ENCODE measurements at places on chromosomes 7 and 10. TPM values are rescaled to one million over a fixed set of nuclear protein-coding genes. Genes with fewer than 3 reads are reported as not detected.

DNA sequence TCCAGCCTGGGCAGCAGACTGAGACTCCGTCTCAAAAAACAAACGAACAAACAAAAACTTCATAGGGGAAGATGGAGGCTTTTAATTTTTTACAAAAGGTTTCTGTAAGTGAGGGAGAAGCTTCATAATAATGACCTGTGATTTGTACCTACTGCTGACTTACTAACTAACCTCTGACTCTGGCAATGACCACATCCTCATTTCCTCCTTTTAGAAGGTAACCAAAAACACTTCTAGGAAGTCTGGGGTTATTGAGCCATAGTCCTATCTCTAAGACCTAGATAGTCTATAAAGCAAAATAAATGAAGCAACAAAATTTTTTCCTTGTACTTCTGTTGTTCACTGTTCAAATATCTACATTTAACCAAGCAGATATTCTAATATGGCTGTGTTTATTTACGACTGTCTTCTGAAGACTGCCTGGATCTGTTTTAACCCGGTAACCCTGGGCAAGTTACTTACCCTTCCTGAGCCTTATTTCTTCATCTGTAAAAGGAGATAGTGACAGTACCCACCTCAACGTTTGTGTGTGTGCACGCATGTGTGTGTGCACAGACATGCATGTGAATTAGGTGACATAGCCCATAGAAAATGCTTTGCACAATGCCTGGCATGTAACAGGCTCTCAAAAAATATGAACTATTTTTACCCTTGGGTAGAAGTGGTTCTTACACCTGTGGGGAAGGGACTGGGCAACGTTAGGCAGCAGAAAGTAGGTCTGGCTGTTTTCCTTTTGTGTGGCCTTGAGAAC is 30.8 kb upstream of the SMNDC1 start:
- ATAC-seq: peak; percentile 9

DNA sequence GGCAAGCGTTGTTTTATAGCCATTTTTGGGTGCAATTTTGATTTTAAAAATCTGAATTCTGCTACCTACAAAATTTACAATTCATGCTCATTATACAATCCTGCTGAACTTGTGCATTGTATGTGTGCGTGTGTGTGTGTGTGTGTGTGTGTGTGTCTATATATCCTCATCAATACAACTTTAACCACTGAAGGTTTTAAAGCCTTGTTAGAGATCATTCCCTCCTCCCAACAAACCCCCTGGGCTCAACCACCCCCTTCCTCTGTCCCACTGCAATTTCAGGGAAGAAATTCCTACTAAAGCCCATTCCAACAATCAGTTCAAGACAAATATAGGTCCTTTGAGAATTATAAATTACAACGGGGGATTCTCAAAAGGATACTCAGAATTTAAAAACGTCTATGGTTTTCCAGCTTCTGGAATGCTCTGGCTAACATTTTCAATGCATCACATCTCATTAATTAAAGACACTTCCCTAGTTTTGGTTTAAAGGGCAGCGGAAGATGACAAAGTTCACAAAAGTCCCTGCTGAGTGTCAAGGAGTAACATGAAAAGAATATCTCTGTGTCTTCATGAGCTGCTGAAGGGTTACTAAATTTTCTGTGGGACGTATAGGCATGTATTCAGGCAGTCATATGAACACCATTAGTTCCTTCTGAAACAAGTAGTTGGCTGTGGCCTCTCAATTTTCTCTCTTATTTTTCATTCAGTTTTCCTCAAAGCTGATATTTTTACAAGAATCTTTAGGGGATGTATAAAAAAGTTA is 889 bp upstream of the SEMA3A start:
- ATAC-seq: no peak

- no peak for ATAC-seq
Measured at GRCh38 chr7:2033586-2034135, 199.1 kb downstream of the MAD1L1 start.

- ATAC-seq: peak; percentile 44
Measured at GRCh38 chr7:10483671-10484070, 490.0 kb upstream of the PHF14 start.

DNA sequence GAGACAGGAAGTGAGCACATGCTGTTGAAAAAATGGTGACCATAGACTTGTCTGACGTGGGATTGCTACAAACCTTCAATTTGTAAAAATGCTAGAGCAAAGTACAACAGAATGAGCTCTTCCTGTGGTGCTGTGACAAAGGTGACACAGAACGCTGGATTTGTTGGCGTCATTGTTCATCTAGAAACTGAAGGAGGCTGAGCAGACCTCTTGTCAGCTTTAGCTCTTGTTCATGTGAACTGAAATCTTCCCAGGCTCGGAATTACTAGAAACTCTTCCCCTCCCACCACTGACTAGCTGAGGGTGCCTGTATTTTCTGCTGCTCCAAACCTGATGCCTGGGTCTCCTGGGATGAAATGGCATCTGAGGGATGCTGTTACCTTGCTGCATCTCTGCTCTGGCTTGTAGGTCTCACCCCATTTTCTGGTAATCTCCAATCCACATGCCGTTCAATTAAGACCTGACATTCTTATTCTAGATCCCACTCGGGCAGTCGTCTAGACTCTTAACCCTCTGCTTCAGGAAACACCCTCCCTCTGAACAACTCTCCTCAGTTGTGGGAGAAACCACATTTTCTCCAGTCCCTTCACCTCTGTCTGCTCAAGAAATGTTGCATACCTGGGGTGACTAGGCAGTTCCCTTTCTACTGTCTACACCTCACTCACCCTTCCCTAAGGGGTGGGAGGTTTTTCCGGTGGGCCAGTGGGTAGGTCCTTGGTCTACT is 349.3 kb downstream of the CXCL12 start:
- no peak for ATAC-seq

DNA sequence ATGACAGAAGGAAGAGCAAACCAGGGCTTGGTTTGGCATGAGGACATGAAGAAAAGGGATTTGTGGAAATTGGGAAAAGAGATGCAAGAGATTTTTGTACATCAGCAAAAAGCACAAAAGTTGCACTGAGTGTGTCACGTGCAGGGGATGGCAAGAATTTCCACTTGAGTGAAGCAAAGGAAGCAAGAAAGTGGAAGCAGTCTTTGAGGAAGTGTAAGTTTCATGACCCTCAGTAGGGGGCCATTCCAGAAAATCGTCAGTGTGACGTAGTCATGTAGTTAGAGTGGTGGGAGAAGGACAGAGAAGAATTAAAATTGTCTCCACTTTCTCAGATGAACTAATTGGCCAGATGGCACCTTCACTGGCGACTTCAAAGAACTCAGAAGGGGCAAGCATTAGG is 123.3 kb upstream of the FZD1 start:
- no peak for ATAC-seq

DNA sequence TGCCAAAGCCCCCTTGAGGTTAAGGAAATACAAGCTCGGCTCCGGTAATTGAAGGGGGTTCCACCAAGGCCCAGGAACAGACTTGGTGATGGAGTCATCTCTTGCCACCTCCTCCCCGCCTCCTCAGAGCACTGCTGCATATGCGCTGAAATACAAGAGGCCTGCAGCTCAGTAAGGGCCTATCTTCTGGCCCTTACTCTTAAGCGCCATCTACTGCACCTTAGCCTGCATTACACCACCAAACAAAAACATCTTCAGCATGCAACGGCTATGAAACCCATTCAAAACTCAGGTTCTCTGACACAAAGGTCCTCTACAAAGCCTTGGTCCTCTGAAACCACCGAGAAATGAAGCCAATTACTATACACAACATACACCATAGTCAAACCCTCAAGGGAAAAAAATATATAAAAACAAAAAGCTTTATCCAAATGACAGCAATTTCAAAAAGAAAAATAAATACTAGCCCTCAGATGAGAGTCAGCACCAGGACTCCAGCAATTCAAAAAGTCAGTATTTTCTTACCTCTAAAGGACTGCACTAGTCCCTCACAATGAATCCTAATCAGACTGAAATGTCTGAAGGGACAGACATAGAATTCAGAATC is 176.8 kb upstream of the TBX20 start:
- ATAC-seq: no peak

DNA sequence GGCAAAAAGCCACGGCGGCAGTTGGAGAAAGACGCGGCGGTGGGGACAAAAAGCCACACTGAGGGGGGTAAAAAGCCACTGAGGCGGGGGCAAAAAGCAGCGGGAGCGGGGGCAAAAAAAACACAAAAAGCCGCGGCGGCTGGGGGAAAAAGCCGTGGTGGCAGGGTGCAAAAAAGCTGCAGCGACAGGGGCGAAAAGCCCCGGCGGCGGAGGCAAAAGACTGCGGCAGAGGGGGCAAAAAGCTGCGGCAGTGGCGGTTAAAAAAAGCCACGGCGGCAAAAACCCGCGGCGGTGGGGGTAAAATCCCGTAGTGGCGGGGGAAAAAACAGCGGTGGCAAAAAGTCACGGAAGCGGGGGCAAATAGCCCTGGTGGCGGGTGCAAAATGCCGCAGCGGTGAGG is 527.3 kb downstream of the ZNF33B start:
- ATAC-seq: no peak

- no peak for ATAC-seq
Measured at GRCh38 chr7:150412016-150412415, 32.9 kb downstream of the ZNF775 start.

DNA sequence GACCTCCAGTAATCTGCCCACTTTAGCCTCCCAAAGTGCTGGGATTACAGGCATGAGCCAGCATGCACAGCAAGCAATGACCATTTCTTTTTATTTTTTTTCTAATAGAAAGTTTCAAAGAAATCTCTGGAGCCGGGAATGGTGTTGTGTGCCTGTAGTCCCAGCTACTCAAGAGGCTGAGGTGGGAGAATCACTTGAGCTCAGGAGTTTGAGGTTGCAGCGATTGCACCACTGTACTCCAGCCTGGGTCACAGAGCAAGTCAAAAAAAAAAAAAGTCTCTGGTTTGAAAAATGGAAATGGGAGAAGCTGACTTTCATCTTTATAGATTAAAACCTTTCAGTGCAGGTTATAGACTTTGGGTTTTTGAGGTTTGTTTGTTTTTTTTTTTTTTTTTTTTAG is 44.8 kb upstream of the KMT2E start:
- ATAC-seq: no peak

- no peak for ATAC-seq
Measured at GRCh38 chr10:75024971-75025523, 86.4 kb upstream of the SAMD8 start.

- ATAC-seq: no peak
Measured at GRCh38 chr10:85542152-85542551, 824.4 kb downstream of the GRID1 start.

- no peak for ATAC-seq
Measured at GRCh38 chr10:88389456-88389855, 193.7 kb downstream of the RNLS start.

GRCh38 chr7:8714791-8715190 is 281.4 kb downstream of the NXPH1 start:
- ATAC-seq: no peak

GRCh38 chr10:132881186-132881920 is 61.0 kb downstream of the CFAP46 start:
- no peak for ATAC-seq

- no peak for ATAC-seq
Measured at GRCh38 chr10:129046962-129047361, 420.1 kb upstream of the MGMT start.

- no peak for ATAC-seq
Measured at GRCh38 chr7:159136013-159136412, 8.7 kb downstream of the VIPR2 start.

DNA sequence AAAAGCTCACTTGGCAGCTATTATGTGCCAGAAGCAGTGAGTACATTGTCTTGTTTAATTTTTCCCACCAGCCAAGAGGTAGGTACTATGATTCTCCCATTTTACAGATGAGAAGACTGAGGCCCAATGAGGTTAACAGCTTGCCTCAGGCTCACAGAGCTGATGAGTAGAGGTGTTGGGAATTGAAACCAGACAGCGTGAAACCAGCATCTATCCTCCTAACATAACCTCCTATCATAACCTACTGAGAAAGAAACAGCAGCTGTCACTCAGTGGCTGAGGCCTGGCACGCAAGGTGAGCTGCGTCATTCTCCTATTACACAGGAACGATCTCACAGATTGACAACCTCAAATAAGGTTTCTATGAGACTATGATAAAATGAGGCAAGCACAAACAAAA is 6.2 kb downstream of the PYROXD2 start:
- no peak for ATAC-seq

- ATAC-seq: no peak
Measured at GRCh38 chr10:24237801-24238395, 29.0 kb downstream of the KIAA1217 start.

DNA sequence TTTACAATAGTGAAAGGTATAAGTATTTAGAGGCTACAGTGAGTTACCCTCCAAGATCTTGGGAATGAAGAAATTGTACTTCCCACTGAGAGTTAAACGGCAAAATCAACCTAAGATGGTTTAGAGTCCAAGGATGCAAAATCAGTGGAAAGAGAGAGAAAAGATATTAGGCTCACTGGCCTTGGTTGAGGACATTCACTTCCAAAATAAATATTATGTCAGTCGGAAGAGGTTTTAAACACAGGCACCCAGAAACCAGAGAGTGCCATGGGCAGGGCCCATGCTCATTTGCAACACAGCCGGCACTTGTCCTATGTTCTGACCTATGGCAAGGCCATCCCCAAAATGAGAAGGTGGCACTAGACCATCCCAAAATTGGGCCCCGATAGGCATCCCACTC is 3.9 kb upstream of the WDR91 start:
- ATAC-seq: no peak

DNA sequence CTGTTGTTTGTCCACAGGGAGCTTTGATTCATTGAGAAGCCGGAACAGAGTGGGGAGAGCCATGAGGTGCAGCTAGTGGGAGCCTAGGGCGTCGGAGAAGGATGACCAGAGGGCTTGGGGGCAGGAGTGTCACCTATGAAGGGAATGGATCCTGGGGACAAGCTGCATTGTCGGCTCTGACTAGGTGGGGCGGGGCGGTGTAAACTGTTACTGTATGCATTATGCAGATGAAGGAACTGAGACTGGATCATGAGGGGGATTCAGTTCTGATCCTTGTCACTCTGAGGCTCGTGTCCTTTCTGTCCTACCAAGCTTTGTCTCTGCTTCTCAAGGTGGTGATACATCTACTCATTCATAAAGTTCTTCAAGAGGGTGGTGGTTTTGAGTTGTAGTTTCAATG is 39.9 kb upstream of the MMD2 start:
- ATAC-seq: no peak

Gene MRPL32
- 41.2 TPM for total RNA-seq

Gene TMEM130
- total RNA-seq: not detected

Gene SPDYE9
- not detected for total RNA-seq

Gene NME8
- not detected for total RNA-seq

Gene GDF2
- total RNA-seq: not detected

Gene POMZP3
- total RNA-seq: 14.7 TPM

Gene ATP6V0A4
- 1.6 TPM for total RNA-seq

Gene GPR158
- total RNA-seq: not detected

Gene PRSS37
- not detected for total RNA-seq
